ENCODE measurements at places on chromosomes 11 and 22.

DNA sequence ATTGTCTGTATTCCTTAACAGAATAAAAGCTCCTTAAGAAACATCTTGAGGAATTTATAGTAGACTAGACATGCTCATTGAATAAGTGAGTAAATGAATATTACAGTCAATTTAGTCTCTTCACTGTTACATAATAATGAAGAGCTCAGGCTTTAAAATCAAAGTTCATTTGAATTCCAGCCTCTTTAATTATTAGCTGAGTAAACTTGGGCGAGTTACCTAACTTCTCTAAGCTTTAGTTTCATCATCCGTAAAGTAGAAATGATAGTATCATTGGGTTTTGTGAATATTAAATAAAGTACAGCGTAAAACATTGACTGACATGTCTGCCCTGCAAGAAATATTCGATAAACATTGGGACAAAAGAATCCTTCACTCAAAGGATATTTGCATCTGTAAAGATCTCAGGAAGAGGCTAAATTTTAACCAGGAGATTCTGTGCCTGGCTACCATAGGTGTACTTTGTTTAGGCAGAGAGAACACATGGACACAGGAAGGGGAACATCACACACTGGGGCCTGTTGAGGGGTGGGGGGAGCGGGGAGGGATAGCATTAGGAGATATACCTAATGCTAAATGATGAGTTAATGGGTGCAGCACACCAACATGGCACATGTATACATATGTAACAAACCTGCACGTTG, 15.2 kb upstream of the BBOX1 start:
- DNase-seq = no peak
- no peaks in the 10 kb centered on the region for H3K27me3 ChIP-seq
- H3K36me3 ChIP-seq = no peaks in the 10 kb centered on the region
- H3K27ac ChIP-seq = no peak overlapping the region
- no peak overlapping the region for H3K4me3 ChIP-seq
- no peaks in the 10 kb centered on the region for H3K4me1 ChIP-seq

DNA sequence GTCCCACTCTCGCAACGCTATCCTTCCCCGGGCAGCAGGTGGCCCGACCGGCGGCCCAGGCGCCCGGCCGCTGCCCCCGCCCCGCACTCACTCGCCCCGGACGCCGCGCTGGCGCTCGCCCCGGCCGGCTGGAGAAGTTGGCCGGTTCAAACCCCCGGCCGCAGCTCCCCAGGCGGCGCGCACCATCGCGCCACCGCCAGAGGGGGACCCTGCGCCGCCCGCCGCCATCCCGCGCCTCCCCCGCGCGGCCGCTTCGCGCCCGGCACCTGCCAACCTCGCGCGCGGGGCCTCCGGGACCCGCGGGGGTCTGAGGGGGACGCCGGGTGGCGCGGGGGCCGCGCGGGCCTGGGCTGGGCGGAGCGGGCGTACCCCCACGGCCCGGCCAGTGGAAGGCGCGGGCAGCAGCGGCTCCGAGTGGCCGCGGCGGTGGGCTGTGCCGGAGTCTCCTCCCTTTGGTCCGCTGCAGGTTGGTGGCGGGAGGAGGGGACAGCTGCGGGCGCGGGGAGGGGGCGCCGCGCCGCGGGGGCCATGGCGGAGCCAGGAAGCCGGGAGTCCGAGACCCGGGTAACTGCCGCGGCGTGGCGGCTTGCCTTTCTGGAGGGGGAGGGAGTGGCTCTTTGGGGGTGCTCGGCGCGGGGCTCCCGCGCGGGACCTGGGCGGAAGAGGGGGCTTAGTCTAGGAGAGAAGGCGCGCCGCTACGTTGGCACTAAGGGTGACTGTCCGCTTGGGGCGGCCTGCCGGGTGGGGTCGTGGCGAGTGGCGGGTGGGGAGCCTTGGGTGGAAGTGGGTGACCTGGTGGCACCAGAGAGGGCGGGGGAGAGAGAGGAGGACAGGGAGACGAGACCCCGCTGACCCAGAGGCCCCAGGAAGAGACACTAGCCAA, at the start of the genes MPST and TST:
MPST (plus strand) TSS at position 434 of the 883 bp plus-strand sequence; CDS start at position 529, 95 bp downstream.
TST (minus strand) TSS at position 139 of the 883 bp plus-strand sequence. CDS start 715 bp downstream, outside the sequence.
- peak within 1 kb of the TSS; percentile 29 for H3K4me3 ChIP-seq
- H3K27me3 ChIP-seq = no peaks in the 10 kb centered on the region
- peak within 1 kb of the TSS; percentile 35 for H3K27ac ChIP-seq
- peaks cover 8% of the 10 kb centered on the region for H3K4me1 ChIP-seq

DNA sequence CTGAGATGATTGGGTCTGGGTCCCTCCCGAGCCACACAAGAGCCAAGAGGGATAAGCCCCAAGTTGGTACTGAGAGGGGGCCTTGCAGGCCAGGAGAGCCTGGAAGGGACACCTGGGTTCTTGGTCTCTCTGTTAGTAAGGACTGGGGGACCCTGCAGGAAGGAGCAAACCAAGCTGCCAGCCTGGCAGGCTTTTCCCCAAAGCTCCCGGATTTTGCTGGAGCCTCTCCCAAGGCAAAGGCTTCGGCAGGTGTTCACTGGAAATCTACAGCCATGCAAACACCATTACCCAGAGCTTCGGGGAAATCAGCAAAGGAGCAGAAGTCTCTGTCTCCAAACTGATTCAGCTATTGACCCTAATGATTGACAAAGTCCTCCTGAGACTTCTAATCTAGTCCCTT, 527.9 kb downstream of the BUD13 start:
- no peaks in the 10 kb centered on the region for H3K36me3 ChIP-seq

GRCh38 chr11:126544108-126545056, 188.9 kb downstream of the ST3GAL4 start:
- no peak overlapping the region for H3K4me3 ChIP-seq
- H3K4me1 ChIP-seq = no peaks in the 10 kb centered on the region
- DNase-seq = no peak
- no peaks in the 10 kb centered on the region for H3K27me3 ChIP-seq
- H3K27ac ChIP-seq = no peak overlapping the region
- H3K36me3 ChIP-seq = no peaks in the 10 kb centered on the region
